ENCODE measurements at places on chromosomes 1 and 21.

DNA sequence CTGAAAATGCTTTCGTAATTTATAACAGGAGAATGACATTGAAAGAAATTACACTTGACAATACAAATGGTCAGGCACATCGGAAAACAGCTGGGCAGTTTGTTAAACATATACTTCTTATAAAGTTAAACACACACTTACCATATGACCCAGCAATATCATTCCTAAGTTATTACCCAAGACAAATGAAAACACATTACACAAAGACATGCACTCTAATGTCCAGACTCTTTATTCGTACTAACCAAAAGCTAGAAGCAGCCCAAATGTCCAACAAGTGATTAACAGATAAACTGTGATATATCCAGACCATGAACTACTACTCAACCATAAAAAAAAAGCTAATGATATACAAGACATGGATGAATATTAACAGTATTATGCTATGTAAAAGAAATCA, 8.5 kb downstream of the AKT3 start:
- DNase-seq = no peak

DNA sequence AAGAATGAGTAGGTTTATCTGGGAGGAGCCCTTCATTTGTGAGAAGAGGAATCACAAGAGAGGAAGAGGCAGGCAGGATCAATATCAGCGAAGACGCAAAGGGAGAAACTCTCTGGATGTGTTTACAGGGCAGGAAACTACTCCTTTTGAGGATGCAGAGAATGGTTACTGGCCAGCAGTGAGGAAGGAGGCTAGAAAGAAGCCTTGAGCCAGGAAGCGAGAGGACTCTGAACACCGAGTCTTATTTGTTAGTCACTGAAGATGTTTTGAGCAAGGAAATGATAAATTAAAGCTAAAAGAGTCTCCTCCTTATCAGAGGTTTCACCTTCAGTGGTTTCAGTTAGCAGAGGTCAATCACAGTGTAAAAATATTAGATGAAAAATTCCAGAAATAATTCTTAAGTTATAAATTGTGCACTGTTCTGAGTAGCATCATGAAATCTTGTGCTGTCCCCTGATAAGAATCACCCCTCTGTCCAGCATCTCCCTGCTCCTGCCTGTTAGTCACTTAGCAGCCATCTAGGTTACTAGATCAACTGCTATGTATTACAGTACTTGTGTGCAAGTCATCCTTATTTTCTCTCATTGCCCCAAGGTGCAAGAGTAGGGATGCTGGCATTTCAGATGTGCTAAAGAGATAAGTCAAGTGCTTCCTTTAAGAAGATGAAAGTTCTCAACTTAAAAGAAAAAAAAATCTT, 43.5 kb downstream of the WLS start:
- no peak for DNase-seq

- DNase-seq = no peak
These were observed 8.6 kb downstream of the LAMC2 start for GRCh38 chr1:183194527-183195141.

GRCh38 chr1:98749152-98749756, 87.7 kb downstream of the SNX7 start:
- DNase-seq = no peak

GRCh38 chr1:167148421-167148820, 54.5 kb downstream of the STYXL2 start:
- no peak for DNase-seq

DNA sequence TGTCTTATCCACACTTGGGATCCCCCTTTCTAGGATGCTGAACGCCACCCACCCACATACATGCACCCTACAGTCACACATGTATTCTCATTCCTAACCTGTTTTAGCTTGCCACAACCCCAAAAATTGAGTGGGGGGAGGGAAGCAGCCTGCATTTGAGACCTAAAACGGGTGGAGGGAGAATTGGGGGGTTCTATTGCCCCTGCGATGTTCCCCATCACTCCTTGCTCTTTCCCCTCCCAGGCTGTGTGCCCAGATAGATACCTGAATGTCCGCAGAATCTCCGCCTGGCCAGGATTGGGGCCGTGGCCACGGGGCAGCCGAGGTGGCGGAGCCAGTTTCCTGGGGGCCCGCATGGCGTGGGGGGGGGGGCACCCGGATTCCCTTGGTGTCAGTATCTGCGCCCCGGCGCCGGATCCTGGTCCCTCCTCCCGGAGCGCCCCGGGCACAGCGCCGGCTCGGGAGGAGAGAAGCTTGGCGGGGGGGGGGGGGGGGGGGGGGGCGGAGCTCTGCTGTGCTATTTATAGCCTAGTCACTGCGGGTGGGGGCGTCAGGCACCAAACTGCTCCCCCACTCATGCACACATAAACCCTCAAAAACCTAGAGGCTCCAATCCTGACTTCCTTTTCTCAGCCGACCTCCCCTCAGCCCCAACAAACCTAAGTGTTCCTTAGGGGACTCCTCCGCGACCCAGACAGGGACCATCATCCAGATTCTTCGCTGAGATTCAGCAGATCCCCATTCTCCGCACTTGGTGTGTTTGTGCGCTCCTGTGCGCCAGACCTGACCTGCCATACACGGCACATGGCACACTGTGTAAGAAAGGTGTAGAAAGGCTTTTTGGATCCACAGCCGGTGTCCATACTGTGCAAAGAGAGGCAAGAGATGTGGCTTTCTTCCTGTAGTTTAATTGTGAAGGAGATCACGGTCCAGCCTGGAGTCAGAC, 1.9 kb downstream of the ANKRD34A start:
- no peak for DNase-seq

DNA sequence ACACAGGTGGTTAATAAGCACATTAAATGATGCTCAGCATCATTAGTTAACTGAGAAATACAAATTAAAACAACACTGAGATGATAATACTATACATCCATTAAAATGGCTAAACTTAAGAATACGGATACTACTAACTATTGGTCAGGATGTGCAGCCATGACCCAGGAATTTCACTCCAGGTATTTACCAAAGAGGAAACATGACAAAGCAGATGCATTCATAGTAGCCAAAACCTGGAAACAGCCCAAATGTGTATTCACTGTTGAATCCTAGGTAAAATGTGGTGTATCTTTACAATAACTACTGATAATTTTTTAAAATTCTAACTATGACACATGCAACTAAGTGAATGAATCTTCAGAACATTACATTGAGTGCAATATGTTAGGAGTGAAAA, 73.0 kb downstream of the PTPRC start:
- DNase-seq = no peak

DNA sequence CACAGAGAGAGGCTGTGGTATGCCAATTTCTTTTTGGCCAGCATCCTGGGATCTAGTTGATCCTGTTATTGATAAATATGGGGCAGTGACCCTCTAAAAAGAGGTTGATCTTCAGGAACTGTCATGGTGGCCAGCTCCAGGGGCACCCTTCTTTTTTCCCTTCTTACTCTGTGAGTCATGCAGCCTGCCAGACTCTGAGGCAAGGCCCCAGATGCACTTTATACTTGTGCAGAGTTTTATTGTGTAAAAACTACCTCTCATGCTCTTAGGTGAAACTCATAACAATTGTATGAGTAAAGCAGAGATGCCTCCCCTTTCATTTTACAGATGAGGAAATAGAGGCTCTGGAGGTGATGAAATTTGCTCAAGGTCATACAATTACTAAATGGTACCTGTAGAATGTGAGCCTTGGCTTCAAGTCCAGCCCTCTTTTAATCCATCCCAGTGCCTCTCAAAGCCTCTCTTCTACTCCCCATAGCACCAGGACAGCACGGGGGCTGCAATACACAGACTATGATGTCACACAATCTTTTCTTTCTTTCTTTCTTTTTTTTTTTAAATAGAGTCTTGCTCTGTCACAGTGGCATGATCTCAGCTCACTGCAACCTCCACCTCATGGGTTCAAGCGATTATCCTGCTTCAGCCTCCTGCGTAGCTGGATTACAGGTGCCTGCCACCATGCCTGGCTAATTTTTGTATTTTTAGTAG, 387.8 kb downstream of the KCNH1 start:
- no peak for DNase-seq

DNA sequence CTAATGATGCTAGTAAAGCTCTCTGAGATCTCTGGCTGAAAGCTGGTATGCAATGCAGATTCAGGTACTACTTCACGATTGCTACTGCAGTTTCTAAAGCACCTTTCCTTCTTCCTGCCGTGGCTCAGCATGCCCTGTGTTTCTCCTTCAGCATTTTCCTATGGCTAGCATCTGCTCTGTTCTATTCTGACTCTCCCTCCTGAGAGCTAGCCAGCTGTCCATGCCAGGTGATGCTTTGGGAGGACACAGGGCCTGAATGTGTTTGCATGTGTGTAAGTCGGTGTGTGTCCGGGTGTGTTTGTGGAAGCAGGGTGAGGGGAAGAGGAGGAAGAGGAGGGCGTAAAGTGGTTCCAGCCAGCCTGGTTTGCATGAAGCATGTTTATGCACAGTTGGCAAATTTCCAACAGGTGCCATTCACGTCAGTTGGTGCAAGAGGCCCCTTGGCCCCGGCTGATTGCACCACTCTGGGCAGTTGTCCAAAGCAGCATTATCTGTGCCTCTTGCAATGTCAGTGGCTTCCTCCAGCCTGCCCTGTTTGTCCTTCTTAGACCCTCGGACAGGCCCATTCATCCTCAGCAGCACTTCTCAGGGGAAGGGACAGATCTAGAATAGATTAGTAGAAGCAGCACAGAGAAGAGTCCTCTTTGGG, 433.3 kb downstream of the DISC1 start:
- no peak for DNase-seq

- no peak for DNase-seq
These were observed 122.1 kb downstream of the UBR4 start for GRCh38 chr1:19087737-19088594.

DNA sequence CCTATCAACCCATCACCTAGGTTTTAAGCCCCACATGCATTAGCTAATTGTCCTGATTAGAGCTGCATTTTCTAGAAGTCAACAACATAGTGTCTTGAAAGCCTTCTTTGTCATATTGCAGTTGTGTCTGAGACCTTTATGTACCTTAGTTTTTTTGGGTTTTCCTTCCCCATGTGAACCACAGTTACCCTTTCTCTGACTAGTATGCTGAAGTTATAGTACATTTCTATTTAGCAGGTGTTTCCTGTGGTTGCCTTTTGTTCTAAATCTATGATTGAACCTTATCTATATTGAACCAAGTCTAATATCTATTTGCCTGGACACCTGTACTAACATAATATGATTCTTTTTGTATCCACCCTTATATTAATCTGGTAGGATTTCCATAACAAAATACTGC, 135.6 kb downstream of the ST6GALNAC3 start:
- DNase-seq = no peak

DNA sequence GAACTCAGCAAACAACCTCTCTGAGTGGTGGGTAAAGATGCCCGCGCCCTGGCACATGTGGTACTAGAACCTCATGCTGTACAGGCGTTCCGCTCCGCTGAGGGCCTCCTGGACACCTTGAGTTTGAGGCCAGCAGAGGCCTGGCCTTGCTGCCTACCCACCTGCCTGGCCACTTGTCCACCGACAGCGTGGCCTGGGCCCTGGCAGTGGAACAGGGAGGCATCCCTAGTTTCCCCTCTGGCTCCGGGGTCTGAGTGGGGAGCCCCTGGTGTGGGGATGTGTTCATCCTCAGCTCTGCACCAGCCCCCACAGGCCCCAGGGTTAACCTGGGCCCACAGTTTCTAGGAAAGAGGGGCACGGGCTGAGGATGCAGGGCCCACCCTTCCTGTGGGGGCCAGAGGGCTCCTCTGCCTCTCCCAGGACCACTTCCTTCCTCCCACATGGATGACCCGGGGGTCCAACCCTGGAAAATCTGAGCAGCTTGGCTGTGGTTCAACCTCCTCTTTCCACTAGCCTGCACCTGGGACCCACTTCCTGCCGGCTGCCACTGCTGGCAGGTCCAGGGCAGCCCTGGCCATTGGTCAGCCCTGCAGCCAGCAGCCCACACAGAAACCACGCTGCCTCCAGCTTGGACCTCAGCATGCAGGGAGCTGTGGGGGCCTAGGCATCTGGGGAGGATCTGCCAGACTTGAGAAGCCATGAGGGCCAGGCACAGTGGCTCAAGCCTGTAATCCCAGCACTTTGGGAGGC, 53.3 kb upstream of the COL18A1 start:
- no peak for DNase-seq

DNA sequence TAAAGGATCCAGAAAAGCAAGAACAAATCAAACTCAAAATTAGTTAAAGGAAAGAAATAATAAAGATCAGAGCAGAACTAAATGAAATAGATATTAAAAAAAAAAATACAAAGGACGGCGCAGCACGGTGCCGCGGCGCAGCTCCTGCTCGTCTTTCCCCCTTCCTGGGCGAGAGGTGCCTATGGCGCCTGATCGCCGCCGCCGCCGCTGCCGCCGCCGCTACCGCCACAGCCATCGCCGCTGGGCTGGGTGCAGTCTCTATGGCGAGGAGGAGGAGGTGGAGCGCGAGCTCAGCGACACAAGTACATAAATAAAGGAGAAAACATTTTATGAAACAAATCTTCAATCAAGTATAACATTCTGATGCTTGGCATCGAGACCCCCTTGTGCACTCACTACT, 77.6 kb upstream of the VANGL1 start:
- no peak for DNase-seq

- no peak for DNase-seq
These were observed 60.7 kb downstream of the LRRC8D start for GRCh38 chr1:89881415-89882058.

- DNase-seq = no peak
These were observed 70.0 kb upstream of the TMEM51 start for GRCh38 chr1:15083578-15083977.

DNA sequence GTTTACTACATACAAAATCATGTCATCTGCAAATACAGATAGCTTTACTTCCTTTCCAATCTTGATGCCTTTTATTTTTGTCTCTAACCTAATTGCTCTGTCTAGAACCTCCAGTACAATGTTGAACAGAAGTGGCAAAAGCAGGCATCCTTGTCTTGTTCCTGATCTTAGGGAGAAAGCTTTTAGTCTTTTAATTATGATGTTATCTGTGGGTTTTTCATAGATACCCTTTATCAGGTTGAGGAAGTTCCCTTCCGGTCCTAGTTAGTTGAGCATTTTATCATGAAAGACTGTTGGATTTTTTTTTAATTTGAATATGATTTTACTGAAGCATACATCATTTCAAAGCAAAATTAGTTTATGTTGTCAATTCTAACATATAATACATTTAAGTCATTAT, 45.7 kb upstream of the DISC1 start:
- no peak for DNase-seq

- no peak for DNase-seq
These were observed 12.7 kb upstream of the ETV3L start for GRCh38 chr1:157112186-157112867.

GRCh38 chr1:205951746-205952145, 8.5 kb upstream of the SLC26A9 start:
- DNase-seq = no peak

- DNase-seq = no peak
These were observed 8.3 kb downstream of the TTLL10 start for GRCh38 chr1:1181938-1182410.

All from stimulated activated CD4-positive, alpha-beta T cell treated with anti-CD3 and anti-CD28 coated beads, Interleukin-1b, Interleukin-23, amount 100 ng/mL, for 1 hour (primary cell).